ENCODE measurements at places on chromosomes 5 and 9.
A peak's percentile ranks its signal among the peaks of the same experiment; 100 is the strongest.

- no peak for DNase-seq
Observed at GRCh38 chr9:69237702-69238295, 63.7 kb downstream of the TJP2 start.

GRCh38 chr9:133759946-133760345 is 21.8 kb upstream of the SARDH start:
- DNase-seq: no peak

DNA sequence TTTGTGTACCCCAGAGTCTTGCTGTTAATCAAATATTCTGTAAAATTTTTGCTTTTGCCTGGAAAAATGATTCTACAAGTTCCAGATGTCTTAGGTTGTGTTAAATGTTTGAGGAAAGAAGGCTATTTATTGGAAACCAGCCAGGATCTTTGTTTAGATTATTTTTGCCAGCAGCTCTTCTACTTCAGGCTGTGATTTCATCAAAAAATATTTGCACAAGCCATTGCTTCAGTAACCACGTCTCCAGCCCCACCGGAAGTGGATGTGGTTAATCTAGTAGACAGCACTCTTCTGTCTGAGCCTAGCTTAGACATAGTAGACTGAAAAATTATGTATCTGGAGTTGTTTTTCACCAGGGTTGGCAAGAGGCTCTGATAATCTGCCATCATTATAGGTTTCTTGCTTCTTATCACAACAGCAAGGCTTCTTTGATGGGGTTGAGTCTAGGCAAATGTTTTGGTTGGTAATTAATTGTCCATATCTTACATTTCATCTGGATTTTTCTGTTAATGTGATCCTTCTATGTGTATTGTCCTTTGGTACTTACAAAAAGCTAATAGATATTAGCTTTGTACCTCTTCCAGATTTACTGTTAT is 17.1 kb downstream of the KCTD16 start:
- DNase-seq: peak; percentile 85

- DNase-seq: no peak
Observed at GRCh38 chr9:11257992-11258391, 645.2 kb upstream of the PTPRD start.

- DNase-seq: no peak
Observed at GRCh38 chr9:110738982-110739381, 70.4 kb downstream of the MUSK start.

DNA sequence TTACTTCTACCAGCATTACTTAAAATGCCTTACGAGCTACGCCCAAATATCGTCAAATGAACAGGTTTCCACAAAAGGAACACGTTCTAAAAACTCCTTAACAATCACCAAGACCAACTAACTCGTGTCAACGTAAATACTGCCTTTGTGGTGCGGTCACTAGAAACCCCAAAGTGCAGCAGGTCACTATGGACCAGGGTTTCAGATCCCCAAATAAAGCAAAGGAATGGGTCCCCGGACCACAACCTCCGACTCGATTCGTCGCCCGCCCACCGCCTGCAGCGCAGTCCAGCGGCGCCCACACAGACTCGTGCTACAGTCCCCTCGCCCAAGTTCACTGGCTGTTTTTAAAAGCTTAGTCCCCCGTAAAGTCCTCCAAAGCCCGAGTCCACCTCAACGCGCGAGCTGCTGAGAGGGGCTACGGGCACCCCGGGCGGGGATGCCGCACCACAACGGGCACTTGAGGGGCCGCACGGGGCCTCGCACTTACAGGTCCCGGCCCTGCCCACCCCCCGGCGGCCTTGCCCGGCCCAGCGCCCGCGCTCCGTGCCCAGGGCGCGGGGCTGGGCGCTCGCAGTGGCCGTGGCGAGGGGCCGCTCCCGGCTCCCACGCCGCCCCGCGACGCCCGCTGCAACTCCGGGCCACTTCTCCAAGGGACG is 1.1 kb downstream of the NFIB start:
- DNase-seq: no peak

GRCh38 chr5:89721931-89722330 is 687.6 kb downstream of the CETN3 start:
- DNase-seq: no peak

GRCh38 chr9:89154651-89155336 is 23.8 kb downstream of the SHC3 start:
- no peak for DNase-seq

DNA sequence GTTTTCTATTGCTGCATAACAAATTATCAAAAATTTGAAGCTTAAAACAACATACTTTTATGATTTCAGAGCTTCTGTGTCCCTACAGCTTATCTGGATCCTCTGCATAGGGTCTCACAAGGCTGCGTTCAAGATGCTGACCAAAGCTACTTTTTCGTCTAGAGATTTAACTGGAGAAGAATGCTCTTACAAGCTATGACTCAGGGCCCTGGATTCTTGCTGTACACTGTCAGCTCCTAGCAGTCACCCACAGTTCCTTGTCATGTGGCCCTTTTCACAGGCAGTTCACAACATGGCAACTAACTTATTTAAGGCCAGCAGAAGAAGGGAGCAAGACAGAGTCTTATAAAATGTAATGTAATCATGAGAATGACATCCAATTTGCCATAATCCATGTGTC is 70.8 kb upstream of the FAM174A start:
- DNase-seq: no peak

- DNase-seq: peak; percentile 48
Observed at GRCh38 chr5:80269991-80270438, 14.2 kb upstream of the SERINC5 start.

- DNase-seq: no peak
Observed at GRCh38 chr9:32463500-32464293, 62.3 kb downstream of the RIGI start.

- DNase-seq: no peak
Observed at GRCh38 chr5:148902478-148902877, 76.1 kb downstream of the ADRB2 start.

DNA sequence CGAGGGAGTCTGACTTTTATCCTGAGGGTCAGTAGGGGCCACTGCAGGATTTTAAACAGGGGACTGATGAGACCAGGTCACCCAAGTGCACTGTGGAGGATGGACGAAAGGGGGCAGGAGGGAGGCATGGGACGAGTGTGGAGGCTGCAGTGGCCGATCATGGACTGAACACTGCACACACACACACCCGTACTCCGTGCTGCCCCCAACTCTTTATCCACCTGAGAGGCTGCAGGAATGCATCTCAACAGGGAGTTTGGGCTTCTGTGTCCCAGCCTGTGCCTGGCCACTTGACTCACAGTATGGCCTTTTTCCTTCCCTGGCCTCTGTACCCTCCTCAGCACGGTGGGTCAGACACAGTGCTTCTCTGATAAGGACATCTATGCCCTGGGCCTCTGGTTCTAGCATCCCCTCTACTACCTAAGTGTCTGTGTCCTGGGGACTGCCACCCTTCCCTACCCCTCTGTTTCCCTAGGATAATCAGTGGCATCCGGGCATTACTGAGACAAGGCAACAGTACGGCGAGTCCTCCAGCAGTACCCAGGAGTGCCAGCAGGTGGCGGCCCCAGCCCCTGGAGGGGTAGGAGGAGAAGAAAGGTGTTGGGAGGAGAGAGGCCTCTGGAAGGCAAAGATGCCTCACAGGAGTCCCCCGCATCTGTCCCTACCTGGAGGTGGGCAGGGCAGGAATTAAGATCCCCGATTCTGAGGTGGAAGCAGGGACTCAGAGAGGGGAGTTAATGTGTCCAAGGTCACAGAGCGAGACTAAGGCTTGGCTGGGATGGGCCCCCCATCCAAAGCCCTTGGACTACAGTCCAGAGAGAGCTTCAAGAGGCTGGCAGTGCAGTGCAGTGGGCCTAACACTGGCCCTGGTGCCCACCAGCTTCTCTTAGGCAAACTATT is 5.1 kb upstream of the CDX1 start:
- peak; percentile 35 for DNase-seq

GRCh38 chr5:43121913-43122484 is 1.3 kb downstream of the ZNF131 start:
- no peak for DNase-seq

GRCh38 chr9:38467404-38467803 is 43.1 kb upstream of the IGFBPL1 start:
- no peak for DNase-seq

GRCh38 chr5:91956738-91957137 is 573.6 kb upstream of the ARRDC3 start:
- no peak for DNase-seq

DNA sequence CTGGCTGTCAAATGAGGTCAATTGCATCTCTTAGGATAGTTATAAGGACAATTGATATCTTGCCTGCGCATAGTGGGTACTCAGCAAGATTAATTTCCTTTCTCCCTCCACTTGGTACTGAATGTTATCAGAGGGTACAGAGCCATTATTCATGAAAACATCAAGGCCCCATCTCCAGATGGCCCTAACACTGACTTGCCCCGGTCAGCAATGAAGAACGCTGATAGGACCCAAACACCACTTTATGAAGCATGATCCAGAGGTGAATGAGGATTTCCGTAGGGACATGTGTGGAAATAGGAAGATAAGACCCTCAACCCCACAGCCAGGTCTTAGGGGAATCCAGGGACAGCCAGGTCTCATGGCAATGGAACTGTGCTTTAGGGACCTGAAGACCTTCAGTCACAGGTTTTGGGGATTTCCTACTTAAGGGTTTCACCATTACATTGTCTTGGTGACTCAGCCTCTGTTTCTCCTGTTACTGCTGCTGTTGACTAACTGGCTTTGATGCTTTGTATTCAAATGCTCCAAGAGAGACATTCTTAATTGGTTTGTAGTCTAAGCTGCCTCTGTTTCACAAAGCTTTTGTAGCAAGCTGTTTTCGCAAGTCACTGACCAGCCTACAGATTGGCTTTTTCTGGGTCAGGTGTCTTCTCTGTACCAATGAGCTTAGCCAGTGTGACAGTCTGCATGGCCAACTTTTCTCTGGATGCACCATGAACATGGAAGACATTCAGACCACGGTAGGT is 35.3 kb upstream of the IQGAP2 start:
- no peak for DNase-seq

DNA sequence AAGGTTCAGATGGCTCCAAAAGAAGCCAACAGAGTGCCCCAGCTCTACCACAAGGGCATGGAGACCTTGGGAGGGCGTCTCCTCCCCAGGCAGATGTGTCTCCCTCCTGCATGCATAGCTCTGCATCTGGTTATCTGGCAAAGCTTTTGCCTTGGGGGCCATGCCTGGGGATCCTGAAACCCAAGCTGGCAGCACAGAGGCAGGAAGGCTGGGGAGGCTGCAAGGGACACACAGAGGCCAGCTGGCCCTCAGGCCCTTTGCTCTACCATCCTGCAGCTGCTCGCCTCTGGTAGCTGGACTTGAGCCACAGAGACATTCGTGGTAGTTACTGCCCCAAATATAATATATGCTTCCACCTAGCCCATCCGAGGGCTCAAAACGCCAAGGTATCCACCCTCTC is 3.9 kb downstream of the SEPTIN8 start:
- no peak for DNase-seq

GRCh38 chr5:15238006-15238405 is 262.0 kb upstream of the FBXL7 start:
- DNase-seq: no peak

GRCh38 chr9:136317695-136318094 is 9.6 kb upstream of the GPSM1 start:
- DNase-seq: no peak

DNA sequence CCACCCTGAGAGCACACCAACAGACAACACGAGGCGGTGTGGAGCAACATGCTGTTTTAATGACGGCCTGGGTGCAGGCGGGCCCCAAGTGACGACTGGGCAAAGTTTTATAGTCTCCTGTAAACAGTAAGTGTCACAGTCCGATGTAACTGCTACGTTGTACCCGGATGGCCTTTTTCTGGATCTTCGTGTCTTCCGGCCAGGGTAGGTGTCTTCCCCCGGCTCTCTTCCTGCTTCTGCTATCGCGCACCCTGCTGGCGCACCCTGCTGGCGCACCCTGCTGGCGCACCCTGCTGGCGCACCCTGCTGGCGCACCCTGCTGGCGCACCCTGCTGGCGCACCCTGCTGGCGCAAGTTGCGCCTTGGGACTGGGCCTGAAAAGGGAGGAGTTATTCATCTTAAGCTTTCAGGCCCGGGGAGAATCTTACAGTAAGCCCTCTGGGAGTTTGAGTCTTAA is 143.0 kb upstream of the TARS1 start:
- no peak for DNase-seq

DNA sequence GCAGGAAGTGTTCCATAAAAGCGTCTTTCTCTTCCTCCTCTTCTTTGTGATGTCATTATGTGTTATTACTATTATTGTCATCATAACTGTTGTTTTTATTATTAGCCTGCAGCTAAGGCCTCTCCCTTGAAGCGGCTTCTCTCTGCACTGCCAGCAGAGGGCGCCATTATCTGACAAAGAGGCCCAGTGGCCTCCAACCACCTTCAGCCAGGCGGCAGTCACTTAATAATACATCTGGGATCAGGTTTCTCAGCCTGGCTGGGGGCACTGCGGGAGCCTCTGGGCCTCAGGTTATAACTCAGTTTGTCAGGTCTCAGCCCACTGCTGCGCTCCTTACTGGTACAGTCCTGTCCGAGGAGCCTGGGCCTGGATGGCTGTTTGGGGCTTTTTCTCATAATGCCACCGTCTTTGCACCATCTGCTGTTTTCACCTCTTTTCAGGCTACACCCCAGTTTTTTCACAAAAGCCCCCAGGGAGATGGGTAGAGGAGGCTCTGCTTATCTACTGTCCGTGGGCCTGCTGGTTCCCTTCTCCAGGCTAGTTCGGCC is 281.9 kb downstream of the NSG2 start:
- DNase-seq: peak; percentile 18

DNA sequence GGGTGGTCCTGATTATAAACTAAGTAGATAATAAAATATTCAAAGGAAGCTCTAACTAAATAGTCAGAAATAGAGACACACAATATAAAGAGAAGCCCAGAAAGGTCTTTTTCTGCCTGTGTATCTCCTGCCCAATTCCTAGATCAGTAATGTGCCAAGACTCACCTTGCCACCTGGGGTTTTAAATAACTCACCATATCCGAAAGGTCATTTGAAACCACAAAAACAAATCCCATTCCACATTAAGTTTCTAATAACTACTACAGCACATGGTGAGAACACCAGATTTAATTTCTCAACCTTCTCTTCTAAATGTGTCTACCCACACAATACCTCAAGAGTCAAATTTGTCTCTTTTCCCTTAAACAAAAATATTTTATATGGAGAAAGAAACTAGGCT is 75.2 kb downstream of the ZNF608 start:
- DNase-seq: no peak

DNA sequence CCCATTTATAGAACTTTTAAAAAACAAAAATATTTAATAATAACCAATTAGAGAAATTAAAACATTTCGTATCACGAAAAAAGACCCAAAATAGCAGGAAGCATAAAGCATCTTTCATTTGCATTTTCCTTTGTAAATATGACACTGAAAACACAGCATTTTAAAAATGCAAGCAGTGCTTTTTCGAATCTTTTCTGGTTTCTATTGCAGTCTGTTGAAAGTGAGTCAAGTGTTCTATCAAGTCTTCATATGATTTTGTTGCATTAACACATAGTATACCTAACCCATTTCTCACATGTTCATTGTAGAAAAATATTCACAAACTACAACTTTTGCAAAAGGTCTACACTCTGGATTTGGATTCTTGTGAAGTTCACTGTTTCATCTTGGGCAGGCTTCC is 198.8 kb downstream of the SEMA5A start:
- no peak for DNase-seq

GRCh38 chr5:122264610-122265009 is 47.4 kb upstream of the SNCAIP start:
- no peak for DNase-seq

All from naive thymus-derived CD4-positive, alpha-beta T cell (primary cell).